ENCODE measurements at places on chromosomes 5 and 9. TPM values are rescaled to one million over a fixed set of nuclear protein-coding genes. Genes with fewer than 3 reads are reported as not detected.
A peak's percentile ranks its signal among the peaks of the same experiment; 100 is the strongest.

AJM1 gene
- 1.9 TPM for total RNA-seq

GRCh38 chr9:73871636-73872035, 625.5 kb upstream of the RORB start:
- no peak for ATAC-seq

DNA sequence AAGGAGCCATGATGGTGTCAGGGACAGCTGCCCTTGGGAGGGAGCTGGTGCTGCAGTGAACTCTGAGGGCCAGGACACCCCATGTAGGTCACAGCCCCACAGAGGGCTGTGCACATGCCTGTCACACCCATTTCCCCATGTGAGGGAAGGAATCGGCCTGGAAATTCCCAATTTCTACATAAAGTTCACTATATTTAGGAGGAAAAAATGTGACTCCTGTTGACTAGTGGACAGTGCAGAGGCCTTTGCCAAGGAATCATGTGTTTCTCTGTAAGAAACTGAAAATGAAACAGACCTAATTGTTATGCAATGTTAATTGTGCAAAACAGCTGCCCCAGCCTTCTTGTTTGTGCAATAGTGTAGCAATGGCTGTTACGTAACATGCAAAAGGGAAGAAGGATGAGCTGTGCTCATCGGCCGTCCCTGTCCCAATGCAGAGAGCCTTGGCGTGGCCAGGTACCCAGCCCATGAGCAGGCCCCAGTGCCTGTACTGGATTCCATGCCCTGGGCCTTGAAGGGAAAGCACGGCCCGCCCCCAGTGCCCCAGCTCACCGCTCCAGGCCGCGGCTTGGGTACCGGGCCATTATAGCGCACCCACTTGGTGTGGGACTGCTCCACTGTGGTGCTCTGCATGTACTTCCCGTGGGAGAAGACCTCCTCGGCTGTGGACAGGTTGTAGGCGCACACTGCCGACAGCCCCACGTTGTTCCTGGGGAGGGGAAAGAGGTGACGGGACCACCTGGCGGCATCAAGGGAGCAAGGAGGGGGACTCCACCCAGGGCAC, 70.0 kb downstream of the SECISBP2 start:
- ATAC-seq, result peak; percentile 58

DNA sequence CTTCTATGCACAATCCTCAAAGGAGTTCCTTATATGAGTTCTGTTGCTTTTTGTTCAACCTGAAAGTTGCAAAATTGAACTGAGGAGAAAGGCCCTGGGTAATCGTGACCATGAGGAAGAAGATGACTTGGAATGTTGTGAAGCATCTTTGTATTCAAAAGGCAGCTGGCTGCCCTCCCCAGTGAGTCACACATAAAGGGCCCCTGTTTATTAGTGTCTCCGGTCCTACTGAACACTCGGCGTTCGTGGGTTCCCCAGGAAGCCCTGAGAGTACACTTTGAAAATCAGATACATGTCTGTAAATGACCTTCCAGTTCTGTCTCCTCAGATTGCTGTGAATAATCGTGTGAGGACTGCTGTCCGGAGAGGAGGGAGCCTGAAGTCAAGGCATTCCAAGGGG, 73.6 kb downstream of the C9orf153 start:
- ATAC-seq, result no peak

DNA sequence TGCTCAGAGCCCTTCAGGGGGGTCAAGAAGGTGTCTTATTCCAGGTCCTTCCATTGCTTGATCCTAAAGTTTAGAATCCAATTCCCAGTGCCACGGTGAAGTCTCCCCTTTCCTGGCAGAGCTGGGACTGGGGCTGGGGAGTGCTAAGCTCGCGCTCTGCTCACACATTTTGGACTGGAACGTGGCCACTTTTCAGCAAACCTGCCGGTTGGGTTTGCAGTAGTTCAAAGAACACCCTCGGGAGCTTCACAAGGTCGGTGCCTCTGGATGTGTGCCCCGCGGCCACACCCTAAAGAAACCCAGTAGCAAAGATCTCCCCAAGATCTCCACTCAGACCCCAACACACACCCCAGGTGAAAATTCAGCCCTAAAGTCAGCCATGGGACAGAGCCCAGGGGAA, at the start of gene C9orf152:
Gene C9orf152 (minus strand): TSS at position 129 of the 400 bp plus-strand sequence. CDS start 580 bp downstream, outside the sequence.
- no peak for ATAC-seq

- no peak for ATAC-seq
Measured at GRCh38 chr5:43711496-43711895, 108.5 kb downstream of the NNT start.

GRCh38 chr9:522658-523057, 308.0 kb downstream of the DOCK8 start:
- ATAC-seq, result no peak

- no peak for ATAC-seq
Measured at GRCh38 chr9:100354121-100354800, 1.5 kb upstream of the TEX10 start.

TCF7 gene
- 2.2 TPM for total RNA-seq

DNA sequence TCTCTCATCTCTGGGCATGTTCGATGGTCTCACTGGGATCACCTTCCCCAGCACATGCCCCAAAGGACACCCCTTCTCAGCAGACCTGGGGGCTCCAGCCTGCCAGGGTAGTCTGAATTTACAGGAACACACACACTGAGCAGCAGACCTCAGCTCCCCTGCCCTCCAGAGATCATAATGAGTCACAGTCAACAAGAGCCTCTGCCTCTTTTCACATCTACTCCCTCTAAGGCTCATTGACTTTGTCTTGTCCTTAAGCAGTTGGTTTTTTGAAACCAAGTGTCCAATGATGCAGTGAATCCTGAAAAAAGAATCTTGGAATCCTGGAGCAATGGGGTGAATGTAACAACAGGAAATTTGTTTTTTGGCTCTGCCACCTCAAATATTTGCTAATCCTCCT, 20.8 kb downstream of the GABBR2 start:
- ATAC-seq, result no peak

- no peak for ATAC-seq
Measured at GRCh38 chr5:92644266-92644886, 936.6 kb downstream of the NR2F1-AS1 start.

OCLN gene
- total RNA-seq, result 1.2 TPM

PCDHB10 gene
- total RNA-seq, result 6.9 TPM

GRCh38 chr5:1793301-1793740, 6.3 kb downstream of the MRPL36 start:
- ATAC-seq, result no peak

- ATAC-seq, result peak; percentile 30
Measured at GRCh38 chr9:131478421-131478868, 24.3 kb upstream of the POMT1 start.

THBS4 gene
- 10.1 TPM for total RNA-seq

DNA sequence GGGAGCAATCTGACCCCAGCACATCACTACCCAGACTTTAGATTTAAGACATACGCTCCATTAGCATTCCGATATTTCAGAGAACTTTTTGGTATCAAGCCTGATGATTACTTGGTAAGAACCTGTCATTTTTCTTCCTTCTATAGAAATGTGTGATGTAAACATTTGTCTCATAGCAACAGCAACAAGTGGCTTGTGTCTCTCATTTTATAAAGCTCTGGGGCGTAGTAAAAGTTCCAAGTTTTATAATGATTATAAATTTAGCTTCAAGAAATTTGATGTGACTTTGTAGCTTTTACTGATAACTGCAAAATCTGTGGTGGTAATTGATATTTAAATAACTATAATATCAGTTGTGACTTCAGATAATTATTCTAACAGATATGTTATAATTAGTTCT, 137.2 kb downstream of the PRKACG start:
- ATAC-seq, result no peak

AGXT2 gene
- total RNA-seq, result 0.33 TPM

PDE6A gene
- 0.14 TPM for total RNA-seq

DNA sequence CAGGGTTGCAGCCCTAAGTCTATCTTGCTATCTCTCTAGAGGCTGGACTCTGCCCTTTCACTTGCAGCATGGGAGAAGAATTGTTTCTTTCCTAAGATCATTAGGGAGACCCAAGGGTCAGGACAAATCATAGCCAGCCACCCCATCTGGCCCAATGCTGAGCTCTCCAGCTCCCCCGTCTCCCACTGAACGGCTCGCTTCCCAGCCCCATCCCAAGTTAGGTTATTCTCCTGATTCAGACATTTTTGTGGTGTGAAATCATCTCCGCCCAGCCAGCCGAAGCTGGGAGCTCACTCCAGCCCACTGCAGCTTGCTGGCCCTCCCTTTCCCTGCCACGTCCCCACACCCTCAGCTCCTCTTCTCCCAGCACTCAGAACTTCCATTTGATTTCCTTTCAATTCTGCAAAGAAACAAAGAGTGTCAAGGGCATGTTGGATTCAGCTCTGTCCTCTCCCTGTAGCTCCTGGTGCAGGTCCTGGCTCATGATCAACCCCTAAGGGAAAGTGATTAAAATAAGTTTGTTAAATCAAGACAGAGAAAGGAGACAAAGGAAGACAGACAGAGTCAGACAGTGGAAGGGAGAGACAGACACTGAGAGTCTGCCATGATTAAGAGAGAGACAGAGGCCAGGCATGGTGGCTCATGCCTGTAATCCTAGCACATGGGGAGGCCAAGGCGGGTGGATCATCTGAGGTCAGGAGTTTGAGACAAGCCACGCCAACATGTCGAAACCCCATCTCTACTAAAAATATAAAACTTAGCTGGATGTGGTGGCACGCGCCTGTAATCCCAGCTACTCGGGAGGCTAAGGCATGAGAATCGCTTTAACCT, 12.6 kb upstream of the SPARC start:
- ATAC-seq, result peak; percentile 72

GRCh38 chr5:34968258-34968657, 38.9 kb downstream of the DNAJC21 start:
- ATAC-seq, result no peak

GRCh38 chr5:156356238-156356637, 29.3 kb downstream of the SGCD start:
- no peak for ATAC-seq

CANX gene
- total RNA-seq, result 532 TPM

DNA sequence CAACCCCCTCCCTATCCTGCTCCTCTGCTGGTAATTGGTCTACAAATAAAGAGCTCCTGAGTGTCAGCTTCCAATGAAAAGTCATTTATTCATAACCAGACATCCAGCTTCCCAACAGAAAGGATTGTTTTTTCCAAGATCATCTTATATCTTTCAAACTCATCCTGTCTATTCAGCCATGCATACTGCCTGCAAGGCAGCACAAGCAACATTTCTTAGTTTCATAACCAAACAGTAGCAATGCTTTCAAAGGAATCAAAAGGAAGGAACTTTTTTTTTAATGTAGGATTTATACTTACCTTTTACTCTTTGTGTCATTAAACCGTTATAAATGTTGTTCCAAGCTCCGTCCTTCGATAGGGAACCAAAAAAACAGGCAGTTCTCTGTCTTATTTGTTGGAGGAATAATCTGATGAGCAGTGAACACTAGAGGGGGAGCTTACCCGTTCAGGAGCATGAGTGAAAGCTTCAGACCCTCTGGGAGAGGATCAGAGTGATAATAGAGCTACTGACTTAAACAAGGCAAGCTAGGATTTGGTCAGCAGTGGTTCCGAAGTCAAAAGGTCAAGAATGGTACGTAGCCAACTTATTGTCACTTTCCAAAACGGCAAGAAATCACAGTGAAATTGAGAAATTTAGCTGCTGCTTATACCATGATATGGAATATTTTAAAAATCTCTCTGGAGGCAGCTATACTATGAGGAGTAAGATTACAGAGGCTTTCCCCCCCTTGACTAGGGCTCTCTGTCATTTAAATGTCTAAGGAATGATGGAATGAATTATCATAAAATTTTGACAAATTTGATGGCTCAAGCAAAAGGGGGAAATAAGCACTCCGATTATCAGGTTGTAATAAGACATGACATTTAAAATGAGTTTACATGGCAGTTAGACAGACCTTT, 892.9 kb downstream of the NR2F1-AS1 start:
- ATAC-seq, result peak; percentile 100

- no peak for ATAC-seq
Measured at GRCh38 chr5:106116682-106117081, 1554.1 kb downstream of the EFNA5 start.

DNA sequence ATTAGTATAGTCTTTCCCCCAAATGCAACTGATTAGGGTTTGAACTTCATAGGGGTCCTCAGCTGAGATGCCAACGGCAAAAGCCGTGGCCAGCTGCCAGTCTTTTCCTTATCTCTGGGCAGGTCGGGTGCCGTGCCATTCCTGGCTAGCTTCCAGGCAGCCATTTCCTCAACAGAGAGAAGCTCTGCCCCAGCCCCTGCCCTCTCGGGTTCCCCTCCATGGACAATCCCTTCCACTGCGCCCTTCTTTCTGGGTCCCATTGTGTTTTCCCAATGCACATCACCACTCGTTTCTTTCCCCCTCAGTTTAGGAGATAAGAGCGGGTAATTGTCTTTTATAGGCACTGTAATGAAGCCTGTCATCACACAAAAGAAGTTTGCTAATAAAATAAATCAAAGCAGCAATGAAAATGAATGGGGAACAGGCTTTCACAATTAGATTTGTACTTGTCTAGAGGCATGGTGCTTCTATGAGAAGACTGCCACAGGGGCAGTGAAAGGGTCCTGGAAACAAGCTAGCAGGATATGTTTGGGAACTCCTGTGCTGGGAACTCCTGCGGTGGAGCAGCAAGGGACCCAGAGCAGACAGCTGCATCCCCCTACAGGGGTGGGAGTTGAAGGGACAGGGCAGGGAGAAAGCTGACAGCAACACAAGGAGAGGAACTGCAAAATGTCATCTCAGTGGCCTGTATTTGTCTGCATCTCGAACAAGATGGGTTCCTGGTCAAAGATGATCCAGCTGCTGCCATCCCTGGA, 48.0 kb upstream of the SAP30L start:
- no peak for ATAC-seq

DNA sequence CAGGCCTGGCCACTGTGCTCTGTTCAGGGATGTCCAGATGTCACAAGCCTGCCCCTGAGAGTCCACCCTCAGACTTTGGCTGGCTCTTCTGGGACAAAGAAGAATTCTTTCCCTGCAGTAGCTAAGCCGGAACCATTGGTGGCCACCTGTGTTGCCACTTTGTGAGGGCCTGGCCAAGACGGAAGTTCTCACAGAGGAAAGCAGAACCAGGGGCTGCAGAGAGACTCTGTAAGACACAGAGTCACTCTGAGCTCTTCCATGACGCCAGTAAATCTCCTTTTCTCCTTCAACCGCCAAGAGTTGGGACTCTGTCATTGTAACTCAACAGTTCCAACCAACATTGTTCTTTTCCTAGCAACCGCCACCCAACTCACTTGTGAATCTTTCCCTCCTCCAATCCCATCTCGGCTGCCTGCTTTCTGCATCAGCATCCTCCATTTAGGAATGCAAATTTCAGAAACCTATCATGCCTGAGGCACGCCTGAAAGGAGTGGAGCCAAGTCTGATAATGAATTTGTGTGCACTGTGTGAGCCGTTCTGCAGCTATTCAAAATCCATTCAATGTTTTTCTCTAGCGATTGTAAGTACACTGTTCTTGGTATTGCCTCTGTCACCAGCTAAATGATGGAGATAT, 37.8 kb upstream of the ATP6V1G1 start:
- ATAC-seq, result no peak

DNA sequence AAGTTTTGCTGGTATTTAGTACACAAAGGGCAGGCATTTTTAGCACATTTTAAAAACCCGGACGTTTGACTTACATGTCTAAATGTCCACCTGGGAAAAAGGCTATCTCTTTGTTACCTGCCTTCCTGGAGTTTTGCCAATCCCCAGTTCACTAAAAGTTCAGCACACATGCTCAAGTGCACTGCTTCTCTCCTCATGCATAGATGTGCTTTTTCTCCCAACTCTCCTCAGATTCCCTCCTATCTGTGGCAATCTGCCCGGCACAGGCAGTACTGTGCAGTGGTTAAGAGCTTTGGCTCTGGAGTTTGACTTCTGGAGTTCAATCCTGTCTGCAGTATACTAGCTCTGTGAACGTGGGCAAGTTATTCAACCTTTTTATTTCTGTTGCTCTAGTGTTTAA, 8.3 kb upstream of the CCNO start:
- ATAC-seq, result no peak

- no peak for ATAC-seq
Measured at GRCh38 chr5:148831590-148832565, 5.5 kb downstream of the ADRB2 start.

All from motor neuron (in vitro differentiated cells).